COR-L47 (cell line): ENCODE measurements at places on chromosomes 16 and 17.
A peak's percentile ranks its signal among the peaks of the same experiment; 100 is the strongest.

DNA sequence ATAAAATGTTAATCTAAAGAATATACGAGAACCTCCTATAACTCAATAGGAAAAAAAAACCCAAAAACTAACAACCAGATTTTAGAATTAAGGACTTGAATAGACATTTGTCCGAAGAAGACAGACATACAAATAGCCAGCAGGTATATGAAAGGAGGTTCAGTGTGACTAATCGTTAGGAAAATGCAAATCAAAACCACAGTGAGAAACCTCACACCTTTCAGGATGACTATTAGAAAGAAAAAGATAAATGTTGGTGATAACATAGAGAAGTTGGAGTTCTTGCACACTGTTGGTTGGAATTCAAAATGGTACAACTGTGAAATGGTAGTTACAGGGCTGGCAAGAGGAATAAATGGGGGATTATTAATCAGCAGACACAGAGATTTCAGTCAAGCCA, 339.0 kb downstream of the TMEM114 start:
- DNase-seq, result no peak

DNA sequence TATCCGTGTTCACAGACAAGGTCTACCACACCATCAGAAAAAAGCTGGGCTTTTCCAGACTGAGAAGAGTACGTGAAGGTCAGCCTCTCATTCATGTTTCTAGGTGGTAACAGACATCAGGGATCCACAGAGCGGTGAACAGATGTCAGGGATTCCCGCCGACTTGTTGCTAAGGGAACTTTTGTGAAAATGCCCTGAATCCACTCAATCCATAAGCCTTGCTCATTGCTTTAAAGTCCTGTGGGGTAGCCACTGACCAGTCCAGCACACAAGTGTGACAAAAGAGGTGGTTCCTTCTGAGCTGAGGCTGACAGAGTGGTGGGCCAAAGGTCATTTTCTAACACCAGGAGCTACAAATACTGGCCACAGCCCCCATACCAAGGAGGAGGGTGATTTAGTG, 5.9 kb downstream of the GAS7 start:
- no peak for DNase-seq

GRCh38 chr17:7888184-7888920, at the start of gene CHD3:
TSS of gene CHD3 (plus strand) at chr17:7888789. CDS start at chr17:7889001, 212 bp downstream.
- no peak for DNase-seq

GRCh38 chr16:24834459-24835335, 11.1 kb upstream of the SLC5A11 start:
- DNase-seq, result peak; percentile 9

DNA sequence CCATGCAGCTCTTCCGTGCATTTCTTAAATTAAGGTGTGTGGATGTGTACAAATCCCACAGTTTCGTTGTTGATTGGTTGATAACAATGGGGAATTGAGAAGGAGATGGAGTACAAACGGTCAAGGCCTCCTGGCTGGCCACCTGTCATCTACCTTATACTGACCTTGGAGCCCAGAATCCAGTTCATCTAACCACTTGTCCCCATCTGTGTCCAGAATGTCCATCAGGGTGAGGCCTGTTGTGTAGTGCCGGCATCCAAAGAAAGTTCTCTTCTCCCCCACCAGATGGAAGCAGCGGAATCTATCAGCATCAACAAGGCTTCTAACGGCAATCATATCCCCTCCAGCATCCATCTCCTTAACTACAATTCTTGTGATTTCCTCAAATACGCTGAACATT, 1.5 kb downstream of the GSDMB start:
- DNase-seq, result no peak

GRCh38 chr16:57803134-57803990, 1.1 kb upstream of the KIFC3 start:
- DNase-seq, result no peak

DNA sequence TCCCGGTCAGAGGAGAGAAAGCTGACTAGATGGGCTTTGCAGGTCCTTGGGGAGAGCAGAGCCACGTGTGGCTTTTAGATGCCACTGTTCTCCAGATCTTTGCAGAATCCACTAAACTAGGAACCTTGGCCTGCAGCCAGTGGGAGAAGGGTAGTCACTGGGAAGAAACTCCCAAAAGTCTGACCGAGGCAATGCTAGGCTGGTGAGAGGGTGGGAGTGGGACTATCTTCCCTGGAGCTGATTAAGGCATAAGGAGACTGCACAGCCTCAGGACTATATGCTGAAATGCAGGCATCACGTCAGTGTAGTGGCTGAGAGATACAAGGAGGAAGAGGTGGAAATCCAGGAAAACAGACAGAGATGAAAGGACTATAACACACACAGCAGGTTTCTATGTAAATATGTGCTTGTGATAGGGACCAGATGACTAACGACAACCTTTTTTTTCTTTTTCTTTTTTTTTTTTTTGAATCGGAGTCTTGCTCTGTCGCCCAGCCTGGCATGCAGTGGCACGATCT, 2.2 kb upstream of the GSDMA start:
- no peak for DNase-seq

- peak; percentile 34 for DNase-seq
Measured at GRCh38 chr17:41539071-41539492, 11.0 kb upstream of the KRT19 start.

DNA sequence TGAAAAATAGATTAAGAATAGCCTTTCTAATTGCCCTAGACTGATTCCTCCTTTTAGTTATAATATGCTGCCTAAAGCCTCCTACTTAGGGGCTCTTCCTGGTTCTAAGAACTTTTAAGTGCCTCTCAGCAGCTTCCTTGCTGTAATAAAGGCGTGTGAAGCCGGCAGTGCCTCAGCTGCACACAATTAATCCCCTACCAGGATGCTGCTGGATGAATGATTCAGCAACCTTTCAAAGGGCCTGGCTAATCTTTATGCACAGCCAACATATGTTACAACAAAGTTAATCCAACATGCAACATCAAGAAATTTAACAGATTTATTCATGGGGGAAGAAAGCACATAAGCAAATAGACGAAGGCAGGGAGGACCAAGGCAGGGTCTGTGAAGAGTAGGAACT, 145.2 kb downstream of the PMP22 start:
- DNase-seq, result no peak

- DNase-seq, result no peak
Measured at GRCh38 chr16:78571898-78572358, 472.5 kb downstream of the WWOX start.

DNA sequence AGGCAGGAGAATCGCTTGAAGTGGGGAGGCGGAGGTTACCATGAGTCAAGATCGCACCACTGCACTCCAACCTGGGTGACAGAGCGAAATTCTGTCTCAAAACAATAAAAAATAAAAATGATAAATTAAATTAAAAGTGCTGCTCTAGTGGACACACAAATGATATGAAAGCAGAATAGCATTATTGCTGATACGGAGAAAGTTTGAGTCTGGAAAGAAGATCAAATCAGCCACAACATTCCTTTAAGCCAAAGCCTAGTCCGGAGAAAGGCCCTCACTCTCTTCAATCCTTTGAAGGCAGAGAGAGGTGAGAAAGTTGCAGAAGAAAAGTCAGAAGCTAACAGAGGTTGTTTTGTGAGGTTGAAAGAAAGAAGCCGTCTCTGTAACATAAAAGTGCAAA, 15.1 kb upstream of the CSF3 start:
- DNase-seq, result no peak

- no peak for DNase-seq
Measured at GRCh38 chr16:49464093-49464492, 90.5 kb downstream of the C16orf78 start.

DNA sequence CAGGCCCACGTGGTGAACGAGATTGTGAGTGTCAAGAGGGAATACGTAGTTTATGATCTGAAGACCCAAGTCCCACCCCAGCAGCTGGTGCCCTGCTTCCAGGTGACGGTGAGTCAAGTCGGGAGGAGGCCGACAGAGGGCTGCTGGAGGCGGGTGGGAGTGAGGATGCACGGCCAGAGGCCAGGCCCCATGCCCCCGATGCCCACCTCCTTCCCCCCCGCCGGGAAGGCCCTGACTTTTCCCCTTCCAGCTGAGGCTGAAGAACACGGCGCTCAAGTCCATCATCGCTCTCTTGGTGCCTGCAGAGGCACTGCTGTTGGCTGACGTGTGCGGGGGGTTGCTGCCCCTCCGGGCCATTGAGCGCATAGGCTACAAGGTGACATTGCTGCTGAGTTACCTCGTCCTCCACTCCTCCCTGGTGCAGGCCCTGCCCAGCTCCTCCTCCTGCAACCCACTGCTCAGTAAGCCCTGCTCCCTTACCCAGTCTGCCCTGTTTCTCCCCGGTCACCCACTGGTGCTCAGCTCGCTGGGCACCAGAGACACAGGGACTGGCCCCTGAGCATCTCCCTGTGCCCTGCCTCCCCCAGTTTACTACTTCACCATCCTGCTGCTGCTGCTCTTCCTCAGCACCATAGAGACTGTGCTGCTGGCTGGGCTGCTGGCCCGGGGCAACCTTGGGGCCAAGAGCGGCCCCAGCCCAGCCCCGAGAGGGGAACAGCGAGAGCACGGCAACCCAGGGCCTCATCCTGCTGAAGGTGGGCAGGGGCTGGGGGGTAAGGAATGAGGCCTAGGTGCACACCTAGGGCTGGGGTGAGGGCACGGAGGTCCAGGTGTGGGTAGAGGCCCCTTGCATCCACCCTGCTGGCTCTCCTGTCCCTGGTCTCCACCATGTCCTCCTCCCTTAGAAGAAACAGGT, 2.6 kb downstream of the ZACN start:
- no peak for DNase-seq

DNA sequence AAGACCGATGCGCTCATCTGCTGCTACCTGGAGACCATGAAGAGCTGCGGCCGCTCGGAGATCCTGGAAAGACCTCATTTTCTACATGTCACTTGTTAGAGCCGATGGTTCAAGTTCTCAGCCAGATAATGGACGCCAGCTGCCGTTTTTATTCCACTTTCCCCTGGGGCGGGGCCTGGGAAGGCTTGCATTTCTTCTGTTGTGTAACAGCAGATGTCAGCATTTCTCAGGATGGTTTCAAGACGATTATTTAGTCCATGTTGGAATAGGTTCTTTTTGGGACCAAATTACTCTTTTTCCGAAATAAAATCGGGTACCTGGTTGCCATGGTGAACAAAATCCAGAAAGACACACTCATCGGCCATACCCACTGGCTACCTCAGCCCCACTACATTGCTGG, 1418.3 kb downstream of the CDH11 start:
- DNase-seq, result no peak

DNA sequence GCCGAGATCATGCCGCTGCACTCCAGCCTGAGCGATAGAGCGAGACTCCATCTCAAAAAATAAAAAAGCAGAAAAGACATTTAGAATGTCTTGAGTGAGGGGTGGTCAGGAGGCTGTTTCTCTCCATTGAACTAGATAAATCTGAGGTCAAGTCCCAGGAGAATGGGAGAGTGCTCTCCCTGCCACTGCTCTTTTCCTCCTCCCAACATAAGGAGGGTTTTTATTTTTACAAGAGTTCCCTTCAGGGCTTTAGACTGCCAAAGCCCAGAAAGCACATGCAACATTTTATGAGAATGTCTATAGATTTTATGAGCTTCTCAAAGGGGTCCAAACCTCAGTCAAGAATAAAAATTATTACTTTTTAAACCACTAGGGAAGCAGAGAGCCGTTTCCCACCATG, 1.6 kb downstream of the RND2 start:
- DNase-seq, result no peak

DNA sequence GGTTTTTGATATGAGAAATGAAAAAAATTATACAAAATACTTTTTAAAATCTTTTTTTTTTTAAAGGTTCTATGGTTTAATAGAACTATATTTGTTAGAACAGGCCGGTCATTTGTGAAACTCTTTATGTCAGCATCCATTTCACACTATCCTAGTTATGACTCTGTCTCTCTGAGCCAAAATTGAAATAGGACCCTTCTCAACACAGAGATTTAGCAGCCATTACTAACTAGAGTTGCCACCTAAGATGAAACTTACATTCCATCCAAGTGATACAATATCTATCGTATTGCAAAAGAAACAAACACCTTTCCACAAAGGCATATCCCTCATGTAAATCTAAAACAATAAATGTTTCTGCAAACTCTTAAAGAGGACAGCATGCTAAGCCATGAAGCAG, 249.8 kb downstream of the CDH11 start:
- no peak for DNase-seq

DNA sequence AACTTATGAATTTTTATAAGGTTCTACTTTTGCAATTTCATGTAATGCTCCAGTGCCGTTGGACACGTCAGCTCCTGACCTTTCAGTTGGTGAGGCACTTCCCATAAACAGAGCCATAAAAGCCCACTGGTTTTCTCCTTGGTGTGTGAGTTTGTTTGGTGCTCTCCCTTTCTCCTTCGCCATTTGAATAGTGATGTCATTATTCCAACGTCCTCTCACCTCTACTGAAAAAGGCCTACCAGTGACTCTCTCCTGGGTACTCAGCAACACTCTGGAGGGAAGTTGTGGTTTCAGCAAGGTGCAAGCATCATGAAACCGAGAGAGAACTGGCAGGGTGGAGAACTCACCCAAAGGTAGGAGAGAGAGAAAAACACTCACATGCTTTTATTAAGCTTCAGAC, 29.6 kb upstream of the HNF1B start:
- no peak for DNase-seq

- no peak for DNase-seq
Measured at GRCh38 chr17:49252148-49252695, 21.6 kb upstream of the PHOSPHO1 start.

GRCh38 chr17:49003557-49004511, 6.6 kb downstream of the IGF2BP1 start:
- no peak for DNase-seq

- DNase-seq, result no peak
Measured at GRCh38 chr17:48563385-48563838, 14.7 kb downstream of the HOXB4 start.

GRCh38 chr17:77526259-77526711, 385.5 kb downstream of the SEC14L1 start:
- DNase-seq, result no peak

GRCh38 chr16:1002399-1003166, 21.0 kb downstream of the SOX8 start:
- DNase-seq, result peak; percentile 55

- DNase-seq, result no peak
Measured at GRCh38 chr17:65677932-65678331, 116.5 kb upstream of the AXIN2 start.

- peak; percentile 57 for DNase-seq
Measured at GRCh38 chr17:50550661-50551432, 3.9 kb downstream of the SPATA20 start.

DNA sequence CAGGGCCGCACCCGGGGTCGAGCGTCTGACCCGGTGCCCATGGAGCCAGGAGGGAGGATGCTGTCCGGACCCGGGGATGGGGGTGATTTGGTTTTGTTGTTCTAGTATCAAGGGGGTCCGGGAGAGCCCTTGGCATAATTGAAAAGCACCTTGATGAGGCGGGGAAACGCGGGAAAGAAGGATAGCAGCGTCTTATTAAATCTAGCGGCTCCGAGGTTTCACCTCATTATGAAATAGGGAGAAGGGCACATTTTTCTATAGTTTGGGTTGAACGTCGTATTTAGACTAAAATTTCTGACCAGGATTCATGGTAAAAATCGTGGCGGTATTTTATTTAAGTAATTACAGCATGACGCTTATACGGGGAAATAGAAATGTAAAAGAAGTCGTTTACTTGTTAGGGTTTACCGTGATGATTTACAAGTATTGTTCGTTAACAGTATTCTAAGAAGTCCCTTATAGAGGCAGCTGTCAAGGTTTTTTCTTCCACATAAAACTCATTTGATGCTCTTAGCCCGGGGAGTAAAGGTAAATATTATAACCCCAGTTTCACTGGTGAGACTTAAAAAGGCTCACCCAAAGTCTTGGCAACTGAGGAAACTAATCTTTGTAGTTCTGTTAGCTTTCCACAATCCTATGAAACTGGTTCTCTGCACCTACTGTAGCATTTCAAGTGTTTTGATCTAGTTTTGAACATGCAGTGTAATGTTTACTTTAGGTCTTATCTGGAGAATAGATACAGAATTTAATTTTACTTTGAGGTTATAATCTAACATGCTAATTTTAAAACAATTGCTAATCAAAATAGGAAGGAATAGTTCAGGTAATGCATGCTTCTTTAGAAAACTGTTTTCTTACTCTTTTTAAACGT, 756 bp downstream of the LUC7L3 start:
- DNase-seq, result peak; percentile 63
